ENCODE measurements at places on chromosomes 12 and 14.

- no peak for DNase-seq
Measured at GRCh38 chr14:69887740-69888657, 8.8 kb downstream of the SMOC1 start.

DNA sequence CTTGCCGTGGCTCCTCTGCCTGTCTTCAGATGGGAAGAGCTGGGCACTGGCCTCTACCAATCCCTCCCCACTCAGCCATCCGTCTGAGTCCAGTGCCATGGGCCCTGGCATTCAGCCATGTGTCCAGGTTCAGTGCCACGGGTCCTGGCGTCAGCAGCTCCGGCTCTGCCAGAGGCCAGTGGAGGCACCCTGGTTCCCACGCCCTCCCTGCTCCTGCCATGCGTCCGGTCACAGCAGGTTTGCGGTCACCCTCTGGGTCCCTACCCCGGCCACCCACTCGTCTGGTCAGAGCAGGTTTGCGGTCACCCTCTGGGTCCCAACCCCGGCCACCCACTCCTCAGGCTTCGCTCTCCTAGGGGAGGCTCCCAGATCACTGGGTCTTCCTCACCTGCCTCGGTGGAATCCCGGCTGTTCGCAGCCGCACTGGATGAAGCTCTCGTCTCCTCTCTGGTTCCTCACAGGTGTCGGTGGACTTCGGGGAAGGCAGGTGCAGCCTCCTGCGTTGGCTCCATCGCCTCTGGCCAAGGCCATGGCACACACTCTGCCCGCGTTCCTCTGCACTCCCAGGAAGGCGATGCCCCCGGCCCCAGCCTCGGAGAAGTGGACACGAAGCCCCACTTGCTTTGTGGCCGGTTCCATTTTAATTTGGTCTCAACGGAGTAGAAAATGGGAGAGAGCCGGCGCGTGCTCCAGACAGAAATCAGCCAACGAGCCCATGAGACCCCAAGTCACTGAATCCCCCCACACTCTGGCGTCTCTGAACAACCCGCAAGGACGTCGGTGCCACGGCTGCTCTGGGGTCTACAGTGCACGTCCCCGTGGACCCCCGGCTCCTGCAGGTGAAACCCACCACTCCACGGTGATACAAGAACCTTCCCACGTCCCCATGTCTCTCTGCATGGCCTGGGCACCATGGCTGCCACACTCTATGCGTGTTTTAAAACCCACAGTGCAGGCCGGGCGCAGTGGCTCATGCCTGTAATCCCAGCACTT lies 47.8 kb upstream of the FBRSL1 start:
- DNase-seq = no peak

DNA sequence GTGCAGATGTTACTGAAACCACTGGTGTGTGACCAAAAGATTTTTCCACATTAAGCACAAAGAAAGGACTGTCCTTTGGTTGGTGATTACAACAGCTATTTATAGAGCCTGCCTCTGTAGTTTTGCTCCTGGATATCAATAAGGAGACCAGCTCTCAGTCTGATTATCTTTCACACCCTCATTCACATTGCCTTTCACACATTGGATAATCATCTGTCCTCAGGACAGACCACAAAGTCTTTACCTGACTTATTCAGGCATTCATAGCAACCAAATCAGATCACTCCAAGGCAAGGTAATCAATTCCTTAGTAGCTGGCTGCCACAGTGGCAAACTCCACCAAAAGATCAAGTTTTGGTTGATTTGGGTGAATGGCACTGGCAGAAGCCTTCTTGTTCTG lies 59.6 kb upstream of the CPSF6 start:
- no peak for DNase-seq

- DNase-seq = no peak
Measured at GRCh38 chr12:121355818-121356217, 3.6 kb upstream of the ANAPC5 start.

- no peak for DNase-seq
Measured at GRCh38 chr12:95517246-95517645, 34.0 kb downstream of the USP44 start.

DNA sequence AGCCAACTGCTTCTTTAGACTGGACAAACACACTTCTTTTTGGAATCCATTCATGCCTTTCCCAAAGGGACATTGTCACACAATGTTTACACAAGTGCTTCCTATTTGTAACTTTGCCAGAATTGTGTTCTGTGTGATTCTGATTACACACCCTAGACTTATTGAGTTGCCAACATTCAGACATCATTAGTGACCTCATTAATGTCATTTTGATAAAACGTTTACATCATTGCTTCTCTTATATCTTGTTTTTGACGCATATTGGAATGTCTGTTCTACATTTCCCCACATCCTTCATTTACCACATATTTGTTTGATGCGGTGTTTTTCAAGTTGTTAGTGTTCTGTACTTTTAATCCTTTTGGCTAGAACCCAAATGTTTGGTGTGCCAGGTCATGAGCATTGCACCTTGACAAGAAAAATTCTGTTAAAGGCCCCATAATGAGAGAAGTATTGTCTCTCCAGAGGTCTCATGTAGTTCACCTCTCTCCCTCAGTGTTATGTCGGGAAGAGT lies 305.5 kb downstream of the AEBP2 start:
- DNase-seq = no peak

DNA sequence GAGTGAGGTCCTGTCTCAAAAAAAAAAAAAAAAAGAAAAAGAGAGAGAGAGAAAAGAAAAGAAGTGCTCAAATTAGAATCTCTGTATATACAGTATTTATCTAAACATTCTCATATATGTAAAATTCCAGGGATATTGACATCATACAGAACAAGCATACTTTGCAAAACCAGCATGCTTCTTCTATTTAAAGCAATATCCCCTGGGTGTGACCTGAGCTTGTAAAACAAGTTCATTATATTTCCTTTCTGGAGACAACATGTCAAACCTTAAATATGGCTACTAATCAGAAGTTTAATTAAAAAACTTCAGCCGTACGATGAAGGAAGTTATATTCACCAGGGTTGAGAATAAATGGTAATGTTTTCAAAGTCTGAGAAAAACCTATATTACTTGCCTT lies 175.8 kb upstream of the HMGA2 start:
- DNase-seq = no peak

GRCh38 chr14:21868442-21869046 lies 194.9 kb upstream of the OR4E1 start:
- DNase-seq = peak; percentile 0

GRCh38 chr12:44694017-44694416 lies 182.1 kb downstream of the NELL2 start:
- DNase-seq = no peak

GRCh38 chr14:70651522-70651921 lies 9.8 kb downstream of the TTC9 start:
- no peak for DNase-seq

GRCh38 chr12:110941391-110941790 lies 21.0 kb upstream of the MYL2 start:
- DNase-seq = no peak

DNA sequence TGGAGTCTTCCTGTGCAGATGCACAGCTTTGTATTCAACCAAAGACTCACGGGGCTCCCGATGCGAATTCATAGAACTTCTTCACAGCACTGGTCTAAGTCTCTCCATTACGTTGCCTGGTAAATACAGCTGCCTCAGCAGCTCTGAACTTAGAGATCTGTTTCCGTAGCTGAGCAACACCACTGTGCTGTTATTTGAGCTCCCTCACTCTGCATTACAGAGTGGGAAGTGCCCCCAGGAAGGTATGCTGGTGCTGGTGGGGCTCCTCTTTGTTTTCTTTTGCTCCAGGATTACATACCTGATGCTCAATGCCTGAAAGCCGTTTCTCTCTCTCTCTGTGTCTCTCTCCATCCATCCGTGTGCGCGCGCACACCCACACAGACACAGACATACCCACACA lies 227.5 kb upstream of the RMST start:
- DNase-seq = no peak

DNA sequence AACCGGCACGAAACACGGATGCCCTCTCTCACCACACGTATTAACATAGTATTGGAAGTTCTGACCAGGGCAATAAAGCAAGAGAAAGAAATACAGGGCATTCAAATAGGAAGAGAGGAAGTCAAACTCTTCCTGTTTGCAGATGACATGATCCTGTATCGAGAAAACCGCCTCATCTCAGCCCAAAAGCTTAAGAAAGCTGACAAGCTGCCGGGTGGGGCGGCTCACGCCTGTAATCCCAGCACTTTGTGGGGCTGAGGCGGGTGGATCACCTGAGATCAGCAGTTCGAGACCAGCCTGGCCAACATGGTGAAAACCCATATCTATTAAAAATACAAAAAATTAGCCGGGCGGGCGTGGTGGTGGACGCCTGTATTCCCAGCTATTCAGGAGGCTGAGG lies 17.7 kb downstream of the OR6S1 start:
- no peak for DNase-seq

GRCh38 chr14:59275668-59276067 lies 87.2 kb downstream of the DAAM1 start:
- DNase-seq = no peak

DNA sequence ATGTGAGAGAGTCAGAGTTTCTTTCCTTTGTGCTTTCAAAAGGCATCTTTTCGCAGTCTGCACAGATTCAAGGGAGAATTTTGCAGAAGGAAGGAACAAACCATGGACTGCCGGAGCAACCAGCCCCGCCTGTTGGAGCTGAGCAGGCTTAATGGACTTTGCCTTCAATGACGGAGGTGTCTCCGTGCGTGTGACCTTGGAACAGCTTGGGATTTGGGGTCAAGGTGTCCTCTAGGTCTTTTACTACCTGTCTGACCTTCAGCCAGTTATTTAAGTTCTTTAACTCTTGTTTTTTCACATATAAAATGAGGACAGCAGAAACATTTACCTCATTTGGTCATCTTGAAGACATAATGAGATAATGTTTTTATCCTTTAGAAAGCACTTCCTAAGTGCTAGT lies 4.1 kb downstream of the FGF23 start:
- DNase-seq = no peak

GRCh38 chr14:25250516-25250915 lies 200.6 kb upstream of the STXBP6 start:
- DNase-seq = no peak

DNA sequence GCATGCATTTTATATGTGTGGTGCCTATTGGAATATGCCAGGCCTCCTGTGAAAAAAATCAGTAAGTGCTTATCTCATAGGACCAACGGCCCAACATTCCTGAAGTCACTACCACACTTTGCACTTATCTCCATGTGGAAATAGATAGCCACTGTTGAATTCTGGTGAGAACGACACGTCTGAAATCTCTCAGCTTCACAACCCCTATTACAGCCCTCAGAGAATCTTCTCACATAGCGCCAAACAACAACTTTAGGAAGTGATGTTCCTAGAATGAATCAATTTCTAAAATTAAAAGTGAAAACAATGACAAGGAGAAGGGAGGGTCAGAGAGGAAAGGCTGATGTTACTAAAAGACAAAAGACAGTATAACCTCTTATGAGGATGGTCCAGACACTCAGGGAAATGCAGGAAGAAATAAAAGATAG lies 270.8 kb upstream of the BTG1 start:
- no peak for DNase-seq

DNA sequence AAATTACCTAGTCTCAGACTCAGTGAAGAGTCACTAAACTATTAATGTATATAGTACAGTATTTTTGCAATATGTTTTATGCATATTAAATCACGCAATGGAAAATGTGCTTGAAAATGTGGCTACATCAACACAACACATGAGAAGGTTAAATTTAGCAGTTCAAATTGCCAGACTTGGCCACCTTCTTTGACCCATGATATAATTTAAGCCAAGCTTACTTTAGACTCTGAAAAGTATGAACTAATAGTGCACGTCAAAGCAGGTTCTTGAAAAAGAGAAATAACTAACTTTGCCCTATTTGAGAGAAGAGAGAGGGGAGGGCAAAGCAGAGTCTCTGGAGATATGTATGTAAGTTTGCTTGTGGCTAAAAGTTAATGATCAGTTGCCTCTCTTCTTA lies 68.7 kb downstream of the SLC16A7 start:
- DNase-seq = no peak

GRCh38 chr14:64826845-64827244 lies 52.9 kb downstream of the SPTB start:
- DNase-seq = no peak

- no peak for DNase-seq
Measured at GRCh38 chr12:49021292-49021915, 2.8 kb upstream of the PRKAG1 start.

DNA sequence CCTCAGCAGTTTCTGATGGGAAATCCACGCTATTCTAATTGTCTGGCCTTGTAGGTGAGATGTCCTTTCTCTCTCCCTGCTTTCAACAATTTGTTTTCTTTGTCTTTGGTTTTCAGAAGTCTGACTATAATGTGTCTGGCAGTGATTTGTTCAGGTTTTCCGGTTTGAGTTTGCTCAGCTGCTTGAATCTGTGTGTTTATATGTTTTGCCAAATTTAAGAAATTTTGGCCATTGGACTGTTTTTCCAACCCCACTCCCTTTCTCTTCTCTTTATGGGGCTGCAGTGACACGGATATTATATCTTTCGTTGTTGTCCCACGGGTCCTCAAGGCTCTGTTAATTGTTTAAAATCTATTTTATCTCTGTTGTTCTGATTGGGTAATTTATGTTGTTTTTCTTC lies 105.0 kb downstream of the ADGRD1 start:
- no peak for DNase-seq

DNA sequence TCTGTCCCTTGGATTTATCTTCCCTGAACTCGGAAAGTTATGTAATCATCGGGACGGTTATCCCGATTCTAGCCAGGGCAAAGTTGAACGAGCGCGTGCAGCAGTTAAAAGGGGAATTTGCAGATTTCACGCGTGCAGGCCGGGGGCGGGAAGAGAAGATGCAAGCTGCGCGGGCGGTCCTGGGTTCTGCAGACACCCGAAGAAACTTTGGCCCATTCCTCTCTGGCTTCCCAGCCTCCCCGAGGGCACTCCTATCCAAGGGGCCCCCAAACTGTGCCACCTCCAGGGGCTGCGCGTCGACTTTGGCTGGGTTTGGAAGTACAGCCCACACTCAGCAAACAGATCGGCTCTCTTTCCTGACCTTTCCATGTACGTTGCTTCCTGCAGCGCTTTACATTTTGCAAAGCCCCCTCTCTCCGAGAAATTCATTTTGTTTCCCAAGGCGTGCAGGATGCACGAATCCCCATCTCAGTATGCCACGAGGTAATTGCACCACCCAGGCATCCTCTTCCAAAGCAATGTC lies 941 bp upstream of the PPP1CC start:
- DNase-seq = no peak

GRCh38 chr14:99042381-99043266 lies 229.4 kb downstream of the BCL11B start:
- DNase-seq = no peak

DNA sequence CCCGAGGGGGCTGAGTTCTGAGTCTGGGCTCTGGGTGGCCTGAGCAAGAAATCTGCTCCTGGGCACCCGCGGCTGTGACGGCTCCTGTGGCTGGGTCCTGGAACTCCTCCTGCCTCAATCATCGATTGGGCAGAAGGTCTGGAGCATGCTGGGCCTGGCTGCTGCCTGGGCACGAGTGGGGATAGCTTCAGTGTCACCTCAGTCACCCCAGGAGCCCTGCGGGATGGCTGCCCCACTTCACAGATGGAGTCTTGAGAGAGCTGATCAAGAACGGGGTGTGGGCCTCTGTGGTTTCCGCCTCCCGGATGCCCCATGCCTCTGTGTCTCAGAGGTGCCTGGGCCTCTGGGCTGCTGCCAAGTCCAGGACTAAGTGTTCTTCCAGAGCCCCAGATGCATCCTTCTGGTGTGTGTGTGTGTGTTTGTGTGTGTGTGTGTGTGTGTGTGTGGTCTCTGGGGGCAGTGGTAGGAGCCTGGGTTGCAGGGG lies 185.6 kb upstream of the C14orf180 start:
- no peak for DNase-seq
